ENCODE measurements at places on chromosomes 3 and 15.

GRCh38 chr3:43025423-43025822, 46.3 kb downstream of the GASK1A start:
- DNase-seq, result no peak

GRCh38 chr15:45026651-45027190, 3.7 kb downstream of the SORD start:
- DNase-seq, result no peak

- DNase-seq, result no peak
Measured at GRCh38 chr15:70432924-70433495, 330.3 kb downstream of the UACA start.

DNA sequence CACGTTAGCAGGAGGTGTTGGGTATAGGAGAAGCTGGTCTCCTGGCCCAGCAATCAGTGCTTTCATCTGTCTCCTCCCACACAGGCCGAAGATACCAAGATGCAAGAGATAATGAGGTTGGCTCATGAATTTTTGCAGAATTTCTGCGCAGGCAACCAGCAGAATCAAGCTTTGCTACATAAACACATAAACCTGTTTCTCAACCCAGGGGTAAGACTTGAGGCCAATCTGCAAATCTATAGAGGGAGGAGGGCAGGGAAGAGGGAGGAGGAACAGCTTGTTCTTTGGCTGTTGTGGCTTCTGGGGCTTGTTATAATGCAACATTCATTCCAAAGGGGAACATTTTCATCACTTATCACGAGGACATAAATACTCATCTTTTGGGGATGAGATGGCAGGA, 195.3 kb downstream of the ITPR1 start:
- no peak for DNase-seq

DNA sequence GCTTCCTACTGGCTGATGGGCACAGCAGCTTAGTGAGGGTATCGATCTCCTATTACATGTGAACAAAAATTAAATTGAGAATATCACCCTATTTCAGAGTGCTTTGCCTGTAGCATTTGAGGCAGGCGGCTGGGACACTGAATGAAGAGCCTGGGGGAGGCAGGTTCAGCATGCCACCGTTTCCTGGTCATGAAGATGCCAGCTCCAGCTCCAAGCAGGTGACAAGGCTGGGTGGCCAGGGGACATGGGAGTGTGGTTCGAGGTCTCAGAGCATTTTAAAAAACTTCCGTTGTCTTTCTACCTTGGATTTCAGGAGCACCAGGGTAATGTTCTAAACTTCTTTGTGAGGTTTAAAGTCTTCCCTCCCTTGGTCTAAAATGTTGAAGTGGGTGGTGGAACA, 158.2 kb downstream of the RPLP1 start:
- no peak for DNase-seq
